Left colon (tissue), 2 donors: ENCODE measurements at places on chromosomes 3 and 15. TPM values are rescaled to one million over a fixed set of nuclear protein-coding genes. Genes with fewer than 3 reads are reported as not detected.
A peak's percentile ranks its signal among the peaks of the same experiment; 100 is the strongest.

Gene ZMYND10
- 0.49 TPM for total RNA-seq

Gene C2CD4A
- total RNA-seq = 0.22 TPM

Gene STRIT1
- not detected for total RNA-seq

Gene FOXB1
- not detected for total RNA-seq

Gene ANKRD63
- total RNA-seq = not detected

Gene AP3B2
- total RNA-seq = 1.9 TPM

Gene LTF
- 1.0 TPM for total RNA-seq

Gene IQCB1
- total RNA-seq = 12.4 TPM

Gene C3orf62
- 4.7 TPM for total RNA-seq

Gene CADM2
- 1.1 TPM for total RNA-seq

Gene RASGRP1
- total RNA-seq = 0.84 TPM

Gene RAD51
- 7.1 TPM for total RNA-seq

Gene CCRL2
- total RNA-seq = 19.4 TPM

DNA sequence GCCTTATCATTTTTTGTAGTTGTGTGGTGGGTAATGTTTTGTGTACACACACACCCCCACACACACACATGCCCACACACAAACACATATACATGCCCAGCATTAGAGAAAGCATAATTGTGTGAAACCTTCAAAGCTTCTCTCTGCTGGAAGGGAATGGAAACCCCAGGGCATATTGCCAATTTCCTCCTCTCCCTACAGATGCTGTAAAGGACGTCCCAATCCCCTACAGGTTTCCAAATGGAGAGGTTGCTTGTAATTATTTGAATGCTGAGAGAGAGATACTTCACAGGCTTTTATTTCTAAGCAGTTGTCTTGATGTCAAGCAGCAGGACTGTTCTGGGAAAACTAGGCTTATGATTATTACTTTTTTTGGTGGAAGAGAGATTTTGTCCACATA is 23.0 kb upstream of the CCK start:
- no peak for DNase-seq

- no peak for DNase-seq
Observed at GRCh38 chr3:186989429-186989828, 59.1 kb downstream of the ST6GAL1 start.

GRCh38 chr3:125037498-125038150 is 18.2 kb downstream of the HEG1 start:
- no peak for DNase-seq

GRCh38 chr15:66815318-66815717 is 113.3 kb downstream of the SMAD6 start:
- no peak for DNase-seq

GRCh38 chr15:40340038-40340739 is 550 bp downstream of the CCDC9B start:
- DNase-seq = peak; percentile 81

- no peak for DNase-seq
Observed at GRCh38 chr3:58683466-58683865, 16.9 kb upstream of the FAM3D start.

- DNase-seq = no peak
Observed at GRCh38 chr3:124517306-124517705, 212.9 kb upstream of the UMPS start.

- peak; percentile 64 for DNase-seq
Observed at GRCh38 chr15:88450125-88450798, 16.9 kb downstream of the MRPL46 start.

DNA sequence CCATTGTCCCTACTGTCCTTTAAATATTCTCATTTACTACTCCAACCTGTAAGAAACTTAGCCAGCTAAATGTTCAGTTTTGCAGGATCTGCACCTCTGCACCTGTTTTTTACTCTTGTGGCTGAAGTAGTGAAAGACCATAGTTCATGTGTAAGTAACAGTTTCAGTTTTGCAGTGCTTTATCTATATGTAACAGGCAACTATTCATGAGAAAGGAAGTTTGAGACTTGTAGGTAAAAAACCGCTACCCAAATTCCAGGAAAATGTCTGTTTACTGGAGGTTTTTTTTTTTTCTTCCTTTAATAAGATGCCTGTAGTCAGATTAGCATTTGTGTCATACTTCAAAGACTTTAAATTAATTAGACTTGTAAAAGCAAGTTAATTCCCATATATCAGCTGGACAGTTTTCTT is 25.4 kb upstream of the MBNL1 start:
- DNase-seq = no peak

DNA sequence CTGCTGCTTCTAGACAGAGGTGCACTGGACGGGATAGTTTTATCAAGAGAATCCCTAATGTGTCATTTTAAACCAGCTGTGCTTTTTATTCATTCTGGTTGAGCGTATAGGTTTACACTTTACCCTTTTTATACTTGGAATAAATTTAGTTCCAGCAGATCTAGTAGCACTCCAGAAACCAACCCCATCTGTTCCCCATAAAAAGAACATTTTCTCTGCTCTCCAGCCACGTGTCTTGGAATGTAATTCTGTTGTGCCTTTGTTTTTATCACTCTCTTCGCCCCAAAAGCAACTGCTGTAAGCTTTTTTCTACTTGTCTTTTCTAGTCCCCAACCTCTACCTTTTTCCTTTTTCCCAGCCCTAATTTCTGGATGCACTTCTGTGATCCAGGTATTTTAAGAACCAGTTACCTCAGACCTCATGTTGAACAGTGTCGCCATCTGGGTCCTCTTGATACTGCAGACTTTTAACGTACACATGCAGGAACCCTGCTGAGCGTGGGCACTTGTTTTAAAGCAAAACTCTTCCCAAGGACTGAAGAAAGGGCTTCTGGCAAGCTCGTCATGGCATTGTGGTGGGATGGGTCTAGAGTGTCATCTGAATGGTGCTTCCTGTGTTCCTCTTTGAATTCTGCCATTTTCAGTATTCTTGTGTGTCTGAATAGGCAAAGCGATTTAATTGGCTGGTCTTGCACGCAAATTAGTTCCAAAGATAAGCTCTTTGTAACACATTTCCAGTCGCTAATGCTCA is 5.7 kb upstream of the EXOG start:
- no peak for DNase-seq

- DNase-seq = no peak
Observed at GRCh38 chr3:66585520-66586095, 84.8 kb upstream of the LRIG1 start.

- no peak for DNase-seq
Observed at GRCh38 chr3:193863657-193864357, 270.8 kb downstream of the OPA1 start.

GRCh38 chr15:50758712-50759205 is 6.7 kb downstream of the SPPL2A start:
- no peak for DNase-seq

- no peak for DNase-seq
Observed at GRCh38 chr15:69807721-69808120, 290.0 kb downstream of the TLE3 start.

GRCh38 chr3:119025171-119025795 is 9.4 kb downstream of the IGSF11 start:
- no peak for DNase-seq

- DNase-seq = no peak
Observed at GRCh38 chr3:474828-475227, 278.3 kb downstream of the CHL1 start.

DNA sequence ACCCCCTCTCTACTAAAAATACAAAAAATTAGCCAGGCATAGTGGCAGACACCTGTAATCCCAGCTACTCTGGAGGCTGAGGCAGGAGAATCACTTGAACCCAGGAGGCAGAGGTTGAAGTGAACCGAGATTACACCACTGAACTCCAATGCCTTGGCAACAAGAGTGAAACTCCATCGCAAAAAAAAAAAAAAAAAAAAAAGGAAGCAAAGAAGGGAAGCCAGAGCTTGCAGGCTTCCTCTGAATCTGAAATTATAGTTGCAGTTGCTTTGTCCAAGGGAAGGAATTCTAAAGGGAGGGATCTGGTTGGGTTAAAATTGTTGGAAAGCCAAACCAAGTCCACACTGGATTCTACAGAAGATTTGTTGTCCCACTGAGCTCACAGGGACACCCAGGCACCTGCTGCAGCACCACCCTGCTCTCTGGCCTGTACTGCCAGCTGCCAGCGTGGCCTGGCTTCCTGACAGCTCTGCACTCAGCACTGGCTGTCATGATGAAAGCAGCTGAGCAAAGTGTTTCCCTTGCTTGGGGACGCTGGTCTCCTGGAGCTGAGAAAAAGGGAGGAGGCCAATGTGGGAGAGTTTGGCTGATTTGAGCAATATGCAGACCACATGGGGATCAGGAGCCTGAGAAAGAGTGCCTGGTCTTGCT is 88.8 kb upstream of the HES1 start:
- DNase-seq = peak; percentile 83

DNA sequence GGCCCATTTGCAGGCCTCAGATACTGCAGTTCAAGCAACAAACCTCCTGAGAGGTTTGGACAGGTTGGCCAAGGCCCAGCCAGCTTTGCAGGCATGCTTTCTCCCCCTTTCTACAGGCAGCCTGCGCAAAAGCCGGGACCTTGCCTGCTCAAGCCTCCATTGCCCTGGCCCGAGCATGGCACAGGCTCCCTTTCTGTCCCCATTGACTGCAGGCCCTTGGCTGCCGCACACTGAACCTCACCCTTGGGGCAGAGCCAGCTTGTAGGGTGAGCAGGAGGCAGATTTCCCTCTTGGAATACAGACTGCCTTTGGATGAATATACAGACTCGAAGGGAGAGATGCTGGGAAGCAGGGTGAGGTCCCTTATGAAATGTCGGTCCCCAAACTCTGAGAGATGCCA is 461.7 kb upstream of the PROK2 start:
- DNase-seq = no peak

GRCh38 chr15:33959844-33960548 is 8.3 kb upstream of the CHRM5 start:
- no peak for DNase-seq

GRCh38 chr3:13305623-13306022 is 114.5 kb downstream of the NUP210 start:
- no peak for DNase-seq

DNA sequence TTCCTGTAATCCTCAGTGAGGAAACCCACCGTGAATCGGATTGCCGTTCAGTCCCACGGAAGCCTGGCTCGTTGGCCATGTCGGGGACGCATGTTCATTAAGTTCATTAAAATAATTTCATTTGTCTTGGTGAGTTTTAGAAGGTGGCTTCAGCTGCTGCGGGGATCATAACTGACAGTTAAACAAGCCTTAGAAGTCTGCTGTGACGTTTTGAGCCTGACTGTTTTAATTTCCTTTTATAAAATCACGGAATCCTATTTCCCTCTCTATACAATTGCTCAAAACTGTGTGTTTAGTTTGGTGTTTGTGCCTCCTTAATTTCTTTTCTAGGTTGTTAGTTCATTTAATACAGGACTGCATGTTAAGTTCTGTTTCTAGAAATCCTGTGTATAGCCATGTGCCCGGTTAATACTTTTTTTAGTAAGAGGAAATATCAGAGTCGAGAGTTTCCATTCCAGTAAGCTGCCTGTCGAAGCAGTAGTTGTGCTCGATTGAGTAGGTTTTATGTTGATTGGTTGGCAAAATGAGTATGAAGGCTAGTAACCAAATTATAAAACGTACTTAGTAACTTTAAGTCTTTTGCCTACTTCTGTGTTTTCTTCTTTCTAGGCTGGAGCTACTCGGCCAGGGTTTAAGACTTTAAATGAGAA is 705 bp downstream of the NIPA2 start:
- no peak for DNase-seq
